ENCODE measurements at places on chromosomes 2 and 18.

- no peak for DNase-seq
These were observed 11.3 kb downstream of the HYCC2 start for GRCh38 chr2:201059961-201060755.

DNA sequence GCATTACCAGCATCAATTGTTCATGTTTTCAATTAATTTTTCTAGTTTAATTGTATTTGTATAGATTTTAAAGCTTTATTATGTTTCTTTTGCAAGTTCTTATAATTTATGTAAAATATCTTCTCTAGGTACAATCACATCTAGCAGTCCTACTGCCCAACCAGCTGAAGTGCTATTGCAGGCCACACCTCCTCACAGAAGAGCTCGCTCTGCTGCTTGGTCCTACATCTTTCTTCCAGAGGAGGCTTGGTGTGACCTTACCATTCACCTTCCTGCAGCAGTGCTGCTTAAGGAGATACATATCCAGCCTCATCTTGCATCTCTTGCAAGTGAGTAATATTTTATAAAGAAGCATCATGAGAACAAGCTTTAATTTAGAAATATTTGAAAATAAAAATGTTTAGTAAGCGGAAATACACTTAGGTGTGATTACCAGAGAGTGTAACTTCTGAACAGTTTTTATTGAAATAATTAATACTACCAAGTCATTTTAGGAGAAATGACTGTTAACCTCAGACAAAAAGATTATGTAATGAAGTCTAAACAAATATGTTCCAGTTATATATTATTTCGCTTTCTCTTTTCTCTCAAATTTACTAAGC, 122.9 kb upstream of the TTC27 start:
- DNase-seq, result no peak

DNA sequence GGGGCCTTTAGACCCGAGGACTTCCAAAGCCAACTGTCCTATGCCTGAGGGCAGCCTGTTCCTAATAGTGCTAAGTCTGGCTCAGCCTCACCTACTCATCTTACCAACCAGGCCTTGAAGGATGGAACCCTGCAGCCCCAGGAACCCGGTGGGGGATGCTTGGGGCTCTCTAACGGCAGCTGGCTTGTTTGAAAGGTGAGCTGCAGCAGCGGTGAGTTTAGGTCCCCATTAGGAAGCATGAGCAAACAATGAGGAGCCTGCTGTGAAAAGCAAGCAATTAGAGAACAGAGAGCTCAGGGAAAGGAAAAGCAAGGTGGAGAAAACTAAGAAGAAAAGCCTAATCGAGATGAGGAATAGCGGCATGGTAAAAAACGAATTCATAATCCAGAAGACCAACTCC, 39.9 kb downstream of the SP110 start:
- no peak for DNase-seq

- no peak for DNase-seq
These were observed 5.5 kb downstream of the CCDC102B start for GRCh38 chr18:68803356-68803755.

DNA sequence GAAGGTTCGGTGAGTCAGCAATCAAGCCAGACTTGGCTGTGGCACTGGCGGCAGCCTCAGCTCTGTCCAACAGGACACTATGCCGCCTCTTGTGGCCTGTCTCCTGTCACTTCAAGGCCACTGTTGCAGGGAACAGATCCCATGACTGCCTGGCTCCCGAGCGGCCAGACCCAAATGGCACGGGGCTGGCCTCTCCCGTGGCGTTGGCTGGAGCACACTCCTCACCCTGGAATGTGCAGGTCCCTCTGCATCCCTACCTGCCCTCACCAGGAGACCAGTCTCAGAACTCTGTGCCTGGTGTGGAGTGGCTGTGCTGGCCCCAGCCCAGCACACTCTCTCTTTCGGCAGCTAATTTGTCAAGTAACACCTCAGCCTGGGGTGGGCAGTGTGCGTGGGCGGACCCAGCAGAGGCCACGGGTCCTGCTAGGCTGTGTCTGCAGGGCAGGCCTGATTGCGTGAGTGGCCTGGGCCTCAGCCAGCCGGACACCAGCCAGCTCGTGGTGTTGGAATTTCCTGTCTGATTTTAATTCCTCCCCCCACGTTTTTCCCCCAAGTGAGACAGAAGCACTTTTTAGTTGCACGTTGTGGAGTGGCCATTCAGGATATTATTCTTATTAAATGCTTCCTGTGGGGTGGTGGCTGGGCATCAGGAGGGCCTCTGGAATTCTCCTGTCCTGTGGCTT, 179.3 kb downstream of the GLI2 start:
- DNase-seq, result no peak

DNA sequence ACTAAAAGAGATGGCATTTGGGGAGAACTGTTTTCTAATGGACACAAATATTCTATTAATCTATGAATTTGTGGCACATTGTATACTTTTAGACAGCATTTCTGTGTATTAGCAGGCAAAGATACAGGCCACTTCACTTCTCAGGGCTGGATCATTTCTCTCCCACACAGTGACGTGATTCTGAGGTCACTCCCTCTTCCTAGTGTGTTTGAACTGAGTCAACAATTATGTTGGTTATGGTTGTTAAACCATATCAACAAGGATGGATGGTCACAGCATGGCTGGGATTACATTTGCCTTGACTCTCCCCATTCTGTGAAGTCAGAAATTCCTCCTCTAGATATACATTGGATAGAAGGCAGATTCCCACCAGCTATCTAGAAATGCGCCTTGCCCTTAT, 11.6 kb downstream of the NOSTRIN start:
- no peak for DNase-seq

DNA sequence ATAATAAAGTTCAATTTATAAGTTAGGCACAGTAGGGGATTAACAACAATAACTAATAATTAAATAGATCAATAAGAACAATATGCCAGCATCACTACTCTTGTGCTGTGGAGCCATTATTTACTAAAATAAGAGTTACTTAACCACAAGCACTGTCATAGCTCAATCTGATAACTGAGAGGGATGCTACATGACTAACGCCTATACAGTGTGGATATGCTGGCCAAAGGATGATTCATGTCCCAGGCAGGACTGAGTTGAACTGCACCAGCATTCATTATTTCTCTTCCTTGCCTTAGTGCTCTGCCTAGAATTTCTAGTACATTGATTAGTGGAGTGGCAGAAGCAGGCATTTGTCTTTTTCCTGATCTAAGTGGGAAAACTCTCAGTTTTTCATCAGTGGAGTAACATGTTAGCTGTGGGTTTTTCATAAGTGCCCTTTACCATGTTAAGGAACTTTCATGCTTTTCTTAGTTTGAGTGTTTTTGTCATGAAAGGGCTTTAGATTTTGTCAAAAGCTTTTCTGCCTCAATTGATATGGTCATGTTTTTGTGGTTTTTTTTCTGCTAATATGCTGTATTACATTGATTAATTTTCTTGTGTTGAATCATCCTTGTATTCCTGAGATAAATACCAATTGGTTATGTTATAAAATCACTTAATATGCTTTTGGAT, 21.7 kb downstream of the KIAA1328 start:
- no peak for DNase-seq

GRCh38 chr18:75797046-75797445, 369.5 kb upstream of the SMIM21 start:
- DNase-seq, result no peak

GRCh38 chr2:24105816-24106215, 17.3 kb downstream of the PFN4 start:
- no peak for DNase-seq

GRCh38 chr2:26887151-26887550, 39.2 kb downstream of the DPYSL5 start:
- no peak for DNase-seq

DNA sequence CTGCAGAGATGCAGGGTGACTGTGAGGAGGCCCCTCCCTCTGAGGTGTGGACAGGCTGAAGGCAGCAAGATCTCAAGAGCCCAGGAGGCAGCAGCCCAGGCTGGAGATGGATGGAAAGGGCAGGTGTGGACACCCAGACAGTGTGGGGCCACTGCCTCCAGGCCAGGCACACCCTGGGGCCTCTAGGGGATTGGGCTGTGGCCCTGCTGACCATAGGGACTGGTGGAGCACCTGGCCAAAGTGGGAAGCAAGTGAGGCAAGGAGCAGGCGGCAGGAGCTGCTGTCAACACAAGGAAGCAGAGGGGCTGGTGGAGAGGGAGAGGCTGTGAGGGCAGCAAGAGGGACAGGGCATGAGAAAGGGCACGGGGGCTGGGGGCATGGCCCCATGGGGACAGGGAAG, 10.8 kb downstream of the SNED1 start:
- DNase-seq, result no peak

DNA sequence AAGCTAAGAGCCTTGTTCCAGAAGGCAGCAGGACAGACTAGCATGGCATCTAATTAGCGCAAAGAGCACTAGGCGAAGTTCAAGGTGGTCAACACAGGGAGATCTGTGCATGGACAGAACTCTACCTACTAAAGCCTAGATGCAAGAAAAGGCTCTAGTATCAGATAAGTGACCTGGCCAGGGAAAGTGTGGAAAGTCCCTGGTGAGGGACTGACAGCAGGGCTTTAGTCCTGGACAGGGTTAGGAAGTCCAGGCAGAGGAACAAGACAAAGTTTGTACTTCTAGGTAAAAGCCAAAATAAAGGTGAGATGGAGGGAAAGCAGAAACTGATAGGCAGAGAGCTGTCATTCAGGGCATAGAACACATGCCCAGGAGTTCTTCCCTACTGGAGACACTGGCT, 45.0 kb upstream of the PCBP1 start:
- no peak for DNase-seq

DNA sequence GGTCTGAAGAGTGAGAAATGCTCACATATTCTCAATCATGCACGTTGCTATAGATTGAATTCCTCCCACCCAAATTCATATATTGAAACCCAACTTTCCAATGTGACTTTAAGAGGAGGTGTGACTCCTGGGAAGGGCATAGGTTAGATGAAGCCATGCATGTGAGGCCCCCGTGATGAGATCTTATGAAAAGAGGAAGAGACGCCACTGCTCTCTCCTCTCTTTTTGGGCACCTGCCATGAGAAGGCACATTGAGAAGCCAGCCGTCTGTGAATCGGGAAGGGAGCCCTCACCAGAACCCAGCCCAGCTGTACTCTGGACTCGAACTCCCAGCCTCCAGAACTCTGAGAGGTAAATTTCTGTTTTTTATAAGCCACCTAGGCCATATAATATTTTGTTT, 842.6 kb upstream of the SALL3 start:
- no peak for DNase-seq

- DNase-seq, result no peak
These were observed 124.6 kb downstream of the VIT start for GRCh38 chr2:36820942-36821605.

DNA sequence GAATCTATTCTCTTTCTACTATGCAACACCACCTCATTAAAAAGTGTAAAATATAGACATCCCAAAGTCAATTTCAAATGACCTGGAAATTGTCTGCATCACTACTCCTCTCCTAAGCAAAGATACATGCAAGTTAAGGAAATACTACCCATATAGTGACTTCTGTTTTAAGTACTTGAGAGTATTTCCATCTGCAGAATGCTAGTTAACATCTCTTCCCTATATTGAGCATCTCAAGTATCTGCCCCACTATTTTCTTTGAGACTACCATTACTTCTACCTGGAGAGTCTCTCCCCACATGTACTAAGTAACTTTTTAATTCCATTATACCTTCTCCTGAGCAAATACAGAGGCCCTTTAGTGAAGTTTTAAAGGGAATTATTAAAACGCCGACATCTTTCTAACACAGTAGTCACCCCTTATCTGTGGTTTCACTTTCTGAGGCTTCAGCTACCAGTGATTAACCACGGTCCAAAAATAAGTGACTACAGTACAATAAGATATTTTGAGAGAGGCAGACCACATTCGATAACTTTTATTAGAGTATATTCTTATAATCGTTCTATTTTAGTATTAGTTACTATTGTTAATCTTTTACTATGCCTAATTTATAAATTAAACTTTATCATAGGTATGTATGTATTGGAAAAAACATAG, 21.8 kb downstream of the CWC22 start:
- no peak for DNase-seq

DNA sequence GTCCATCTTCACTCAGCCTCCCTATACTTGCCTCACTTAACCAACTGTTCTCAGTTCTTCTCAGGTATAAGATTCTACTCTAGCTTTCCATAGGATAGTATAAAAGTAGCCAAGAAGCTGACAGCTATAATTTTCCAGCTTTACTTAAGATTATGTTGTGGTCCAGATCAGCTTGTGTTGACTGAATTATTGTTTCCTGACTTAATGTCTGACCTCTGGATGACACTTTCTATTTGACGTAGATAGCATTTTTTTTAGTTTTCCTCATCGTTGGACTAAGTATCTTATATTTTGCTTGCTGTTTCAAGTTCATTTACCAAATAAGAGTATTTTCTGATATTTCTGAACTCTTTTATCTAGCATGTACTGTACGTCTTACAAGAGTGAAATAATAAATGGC, 1272.5 kb upstream of the CDH2 start:
- DNase-seq, result no peak

GRCh38 chr2:9837451-9837850, 5.8 kb upstream of the TAF1B start:
- DNase-seq, result no peak

DNA sequence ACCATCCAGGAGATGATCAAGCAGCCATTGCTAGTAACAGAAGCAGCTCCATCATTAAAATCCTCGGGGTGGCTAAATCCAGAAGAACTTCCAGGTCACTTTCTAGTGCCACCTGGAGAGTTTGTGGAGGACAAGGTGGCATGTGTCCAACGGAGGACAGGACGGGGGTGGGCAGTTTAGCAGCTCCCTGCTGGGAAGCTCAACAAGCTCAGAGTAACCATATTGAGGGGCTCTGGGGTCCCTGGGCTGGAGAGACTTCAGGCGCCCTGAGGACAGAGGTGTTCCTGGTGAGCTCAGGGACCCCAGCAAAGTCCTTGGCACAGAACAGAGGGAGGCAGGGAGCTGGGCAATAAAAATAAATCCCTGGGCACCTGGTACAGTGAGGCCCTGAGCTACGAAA, 140.0 kb upstream of the FHL2 start:
- no peak for DNase-seq

Data from CD4-positive, alpha-beta T cell treated with Interleukin-10 for 1 hour (primary cell).